ENCODE measurements at places on chromosomes 7 and 10.

GRCh38 chr7:113008755-113009154 is 77.9 kb downstream of the GPR85 start:
- H3K36me3 ChIP-seq: no peaks in the 10 kb centered on the region
- H3K27ac ChIP-seq: no peak overlapping the region
- H3K4me3 ChIP-seq: no peak overlapping the region

DNA sequence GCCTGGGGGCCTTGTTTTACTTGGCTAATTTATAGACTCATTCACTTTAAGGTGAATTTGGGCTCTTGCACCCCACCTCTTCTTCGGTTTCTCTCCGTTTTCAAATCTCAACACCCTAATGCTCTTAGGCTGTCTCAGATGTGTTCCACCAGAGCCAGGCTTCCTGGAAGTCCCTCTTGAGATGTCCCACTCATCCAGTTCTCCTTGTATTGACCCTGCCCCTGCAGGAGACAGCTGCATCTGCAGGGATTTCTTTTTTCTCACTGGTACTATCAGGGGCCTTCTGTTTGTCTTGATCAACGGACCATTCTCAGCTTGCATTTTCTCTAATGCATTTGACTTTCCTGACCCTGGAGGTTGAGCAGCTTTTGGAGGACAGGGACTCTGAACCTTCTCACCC is 279.5 kb downstream of the GALNT17 start:
- H3K4me1 ChIP-seq: no peaks in the 10 kb centered on the region
- H3K4me3 ChIP-seq: no peak overlapping the region

DNA sequence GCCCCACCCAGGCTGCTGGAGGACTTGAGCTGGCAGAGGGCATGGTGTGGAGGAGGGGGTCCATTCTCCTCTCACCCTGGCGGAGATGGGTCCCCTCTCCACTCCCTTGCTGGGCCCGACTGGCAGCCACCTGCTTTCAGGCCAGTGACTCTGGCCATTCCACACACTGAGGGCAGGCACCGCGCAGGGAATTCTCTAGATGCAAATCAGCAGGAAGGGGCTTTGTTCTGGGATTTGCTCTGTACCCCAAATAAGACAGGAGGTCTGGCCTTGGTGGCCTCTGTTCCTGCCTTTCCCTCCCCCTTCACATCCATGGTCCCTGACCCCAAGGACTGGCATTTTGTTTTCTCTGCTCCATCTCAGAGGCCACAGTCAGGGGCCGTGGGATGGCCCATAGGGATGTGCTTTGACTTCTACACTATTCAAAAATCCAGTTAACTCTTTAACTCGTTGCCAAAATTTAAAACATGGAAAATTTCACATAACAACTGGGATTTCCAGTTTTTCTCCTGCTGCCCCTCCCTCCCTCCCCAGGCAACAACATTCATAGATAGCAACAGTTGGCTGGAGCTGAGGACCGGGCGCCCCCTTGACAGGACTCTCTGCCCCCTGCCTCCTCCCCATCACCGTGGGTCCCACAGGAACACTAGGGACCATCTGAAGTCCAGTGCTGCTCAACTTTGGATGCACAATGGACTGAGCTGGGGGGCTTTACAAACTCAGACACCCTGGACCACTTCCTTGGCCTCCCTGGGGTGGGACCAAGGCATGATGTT is 33.9 kb downstream of the PPIF start:
- H3K4me1 ChIP-seq: no peaks in the 10 kb centered on the region
- no peak overlapping the region for H3K4me3 ChIP-seq
- H3K27me3 ChIP-seq: no peaks in the 10 kb centered on the region
- no peak overlapping the region for H3K27ac ChIP-seq

DNA sequence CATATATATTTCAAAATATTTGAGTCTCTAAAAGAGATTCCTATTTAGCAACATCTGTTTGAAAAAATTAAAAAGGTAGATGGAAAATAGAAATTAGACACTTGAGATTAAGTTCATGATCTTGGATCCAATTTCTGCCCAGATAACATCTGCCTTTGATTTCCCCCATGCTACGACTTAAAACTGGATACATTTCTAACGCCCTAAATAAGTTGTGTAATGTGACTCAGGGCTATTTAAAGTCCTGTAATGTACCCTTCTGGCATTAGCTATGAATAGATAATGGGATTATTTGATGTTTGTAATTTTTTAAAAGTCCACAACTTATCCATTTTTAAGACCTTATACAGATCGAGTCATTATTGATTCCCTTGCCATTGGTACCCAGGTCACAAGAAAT is 23.4 kb downstream of the CFAP43 start:
- no peak overlapping the region for H3K27ac ChIP-seq

DNA sequence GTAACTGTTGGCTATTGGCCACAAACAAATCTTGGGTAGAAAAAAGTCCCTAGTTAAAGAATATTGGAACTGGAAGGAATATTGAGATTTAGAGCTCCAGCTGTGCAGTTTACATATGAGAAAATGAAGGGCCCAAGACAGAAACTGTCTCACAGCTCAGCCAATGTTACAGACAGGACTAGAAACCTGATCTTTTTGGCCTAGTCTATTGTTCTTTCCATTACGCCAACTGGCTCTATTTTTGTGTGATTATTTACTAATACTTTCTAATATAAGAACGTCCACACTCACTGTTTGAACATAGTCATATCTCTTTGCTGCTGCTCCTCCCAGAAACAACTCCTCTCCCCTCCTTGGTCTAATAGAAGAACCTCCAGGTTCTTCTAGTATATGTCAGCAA is 1.2 kb downstream of the WEE2 start:
- no peak overlapping the region for H3K4me3 ChIP-seq
- no peak for DNase-seq
- H3K27ac ChIP-seq: no peak overlapping the region
- no peaks in the 10 kb centered on the region for H3K4me1 ChIP-seq
- H3K27me3 ChIP-seq: no peaks in the 10 kb centered on the region

DNA sequence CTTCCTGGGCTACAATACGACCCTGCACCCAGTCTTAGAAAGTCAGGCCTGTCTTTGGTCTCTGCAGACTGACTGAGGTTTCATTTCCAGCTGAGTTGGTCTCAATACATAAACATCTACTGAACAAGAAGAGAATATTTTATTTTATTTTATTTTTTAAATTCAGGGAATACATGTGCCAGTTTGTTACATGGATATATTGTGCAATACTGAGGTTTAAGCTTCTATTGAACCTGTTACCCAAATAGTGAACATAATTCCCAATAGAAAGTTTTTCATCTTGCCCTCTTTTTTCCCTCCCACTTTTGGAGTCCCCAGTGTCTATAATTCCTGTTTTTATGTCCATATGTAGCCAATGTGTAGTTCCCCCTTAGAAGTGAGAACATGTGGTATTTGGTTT is 10.7 kb downstream of the FZD8 start:
- no peak overlapping the region for H3K27ac ChIP-seq
- no peaks in the 10 kb centered on the region for H3K36me3 ChIP-seq
- no peaks in the 10 kb centered on the region for H3K27me3 ChIP-seq
- no peak for DNase-seq
- H3K4me1 ChIP-seq: no peaks in the 10 kb centered on the region

GRCh38 chr7:156609010-156609877 is 31.3 kb upstream of the RNF32 start:
- H3K4me3 ChIP-seq: no peak overlapping the region
- H3K36me3 ChIP-seq: no peaks in the 10 kb centered on the region
- no peaks in the 10 kb centered on the region for H3K4me1 ChIP-seq
- no peaks in the 10 kb centered on the region for H3K27me3 ChIP-seq

DNA sequence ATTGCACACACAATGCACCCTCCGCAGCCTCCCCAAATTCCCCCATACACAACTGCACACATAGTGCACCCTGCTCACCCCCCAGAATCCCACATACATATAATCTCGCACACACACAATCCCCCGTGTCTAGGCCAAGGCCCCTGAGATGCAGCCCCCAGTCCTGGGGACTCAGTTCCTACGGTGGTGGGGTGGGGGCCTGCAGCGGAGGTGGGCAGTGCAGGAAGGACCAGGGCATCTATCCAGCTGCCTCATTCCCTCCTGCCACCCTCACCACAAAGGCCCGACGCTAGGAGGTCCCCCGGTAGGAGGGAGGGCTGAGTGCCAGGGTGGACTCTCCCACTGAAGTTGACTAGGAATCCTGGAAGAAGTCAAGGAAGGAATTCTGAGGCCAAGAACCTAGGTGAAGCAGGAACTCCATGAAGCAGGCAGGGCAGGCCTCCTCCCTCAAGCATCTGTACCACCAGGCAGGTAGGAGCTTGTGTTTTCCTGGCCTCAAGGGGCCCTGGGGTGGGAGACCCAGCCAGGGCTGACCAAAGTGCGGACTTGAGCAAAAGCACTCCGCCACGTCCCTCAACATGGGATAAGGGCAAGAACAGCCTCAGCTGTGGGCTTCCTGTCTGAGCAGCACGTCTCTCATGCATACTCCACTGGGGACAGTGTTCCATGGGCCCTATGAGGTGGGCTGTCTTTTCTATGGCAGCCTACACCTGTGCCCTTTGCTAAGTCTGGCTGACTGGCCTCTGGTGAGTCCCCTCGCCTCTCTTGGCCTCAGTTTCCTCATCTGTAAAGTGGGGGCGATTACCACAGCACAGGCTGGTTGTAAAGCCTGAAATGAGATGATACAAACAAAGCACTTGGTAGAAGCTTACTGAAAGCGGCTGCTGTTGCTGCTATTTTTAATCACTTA is 145.7 kb downstream of the MAPK8 start:
- H3K27me3 ChIP-seq: no peaks in the 10 kb centered on the region
- no peak overlapping the region for H3K4me3 ChIP-seq
- H3K4me1 ChIP-seq: no peaks in the 10 kb centered on the region
- no peak for DNase-seq
- no peaks in the 10 kb centered on the region for H3K36me3 ChIP-seq

DNA sequence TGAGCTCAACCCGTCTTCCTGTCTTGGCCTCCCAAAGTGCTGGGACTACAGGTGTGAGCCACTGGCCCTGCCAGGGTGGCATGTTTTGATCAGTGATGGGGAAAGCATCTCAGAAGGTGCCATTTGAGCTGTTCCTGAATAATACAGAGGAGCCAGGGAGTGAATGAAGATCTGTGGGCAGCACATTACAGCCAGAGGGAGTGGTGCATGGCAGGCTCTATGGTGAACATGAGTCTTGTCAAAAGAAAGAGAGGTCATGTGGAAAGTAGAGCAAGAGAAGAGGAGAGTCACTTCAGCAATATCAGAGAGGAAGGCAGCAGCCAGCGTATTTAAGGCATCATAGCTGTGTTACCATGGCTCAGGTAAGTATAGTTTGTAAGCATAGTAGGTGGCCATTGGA is 275.7 kb upstream of the LRGUK start:
- H3K27me3 ChIP-seq: no peaks in the 10 kb centered on the region
- H3K27ac ChIP-seq: no peak overlapping the region
- no peak for DNase-seq
- H3K4me3 ChIP-seq: no peak overlapping the region

GRCh38 chr10:16116404-16117304 is 256.3 kb upstream of the MINDY3 start:
- no peaks in the 10 kb centered on the region for H3K4me1 ChIP-seq
- H3K36me3 ChIP-seq: no peaks in the 10 kb centered on the region
- no peak overlapping the region for H3K27ac ChIP-seq
- H3K27me3 ChIP-seq: no peaks in the 10 kb centered on the region
- H3K4me3 ChIP-seq: no peak overlapping the region
- peak; percentile 79 for DNase-seq

DNA sequence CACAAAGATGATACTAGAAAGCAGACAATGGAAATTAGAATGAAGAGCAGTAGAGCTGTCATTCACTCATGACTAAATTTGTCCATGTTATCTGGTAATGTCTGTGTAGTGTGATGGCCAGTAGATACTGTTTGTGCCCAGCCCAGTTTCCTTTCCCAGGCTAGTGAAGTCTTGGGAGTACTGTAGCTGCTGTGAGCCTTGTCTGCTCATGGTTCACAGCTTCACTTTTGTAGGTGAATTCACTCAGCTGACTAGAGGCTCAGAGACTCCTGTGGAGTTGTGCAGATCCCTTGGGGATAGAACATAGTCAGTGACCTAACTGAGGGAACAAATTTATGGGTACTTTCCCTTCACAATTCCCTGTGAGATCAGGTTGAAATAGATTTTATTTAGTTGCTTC is 572.5 kb downstream of the ARL4A start:
- H3K27ac ChIP-seq: no peak overlapping the region
- no peaks in the 10 kb centered on the region for H3K36me3 ChIP-seq
- H3K4me3 ChIP-seq: no peak overlapping the region

Measured in Karpas-422 (cell line).